ENCODE measurements at places on chromosomes 5 and 9.

GRCh38 chr9:108311745-108312144, 544.0 kb downstream of the ACTL7B start:
- no peaks in the 10 kb centered on the region for H3K36me3 ChIP-seq
- no peak overlapping the region for H3K4me3 ChIP-seq
- H3K27ac ChIP-seq, result no peak overlapping the region
- H3K4me1 ChIP-seq, result no peaks in the 10 kb centered on the region
- no peak for DNase-seq

GRCh38 chr5:76165711-76166374, 82.7 kb downstream of the SV2C start:
- DNase-seq, result no peak
- no peak overlapping the region for H3K4me3 ChIP-seq
- no peak overlapping the region for H3K27ac ChIP-seq

GRCh38 chr5:125093776-125094175, 347.3 kb upstream of the ZNF608 start:
- DNase-seq, result no peak
- H3K36me3 ChIP-seq, result no peaks in the 10 kb centered on the region
- no peak overlapping the region for H3K4me3 ChIP-seq
- no peaks in the 10 kb centered on the region for H3K4me1 ChIP-seq
- H3K27ac ChIP-seq, result no peak overlapping the region

- H3K4me3 ChIP-seq, result no peak overlapping the region
- DNase-seq, result no peak
- H3K27me3 ChIP-seq, result peaks cover 18% of the 10 kb centered on the region
Measured at GRCh38 chr9:21670374-21670773, 132.1 kb upstream of the MTAP start.

DNA sequence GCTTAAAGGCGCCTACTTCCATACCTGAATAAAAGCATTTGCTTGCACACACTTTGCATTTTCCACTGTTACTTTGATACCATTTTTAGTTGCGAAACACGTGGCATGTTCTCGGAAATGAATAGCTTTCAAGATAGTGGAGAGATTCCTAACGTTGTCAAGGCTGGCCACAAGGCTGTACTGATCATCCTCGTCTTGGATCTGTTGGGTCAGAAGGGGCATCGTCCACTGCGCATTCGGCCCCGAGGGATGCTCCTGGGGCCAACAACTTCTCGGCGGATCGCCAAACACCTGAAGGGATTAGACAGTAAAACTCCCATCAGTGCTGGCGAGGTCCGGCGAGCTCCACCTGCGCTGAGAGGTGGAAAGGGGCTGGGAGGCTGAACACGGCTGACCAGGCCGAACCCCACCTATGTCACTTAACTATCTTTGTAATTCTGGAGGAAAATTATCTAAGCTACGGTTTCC, 599 bp downstream of the RAD1 start:
- no peak overlapping the region for H3K4me3 ChIP-seq
- no peak overlapping the region for H3K27ac ChIP-seq
- H3K27me3 ChIP-seq, result no peaks in the 10 kb centered on the region
- peak; percentile 8 for DNase-seq

DNA sequence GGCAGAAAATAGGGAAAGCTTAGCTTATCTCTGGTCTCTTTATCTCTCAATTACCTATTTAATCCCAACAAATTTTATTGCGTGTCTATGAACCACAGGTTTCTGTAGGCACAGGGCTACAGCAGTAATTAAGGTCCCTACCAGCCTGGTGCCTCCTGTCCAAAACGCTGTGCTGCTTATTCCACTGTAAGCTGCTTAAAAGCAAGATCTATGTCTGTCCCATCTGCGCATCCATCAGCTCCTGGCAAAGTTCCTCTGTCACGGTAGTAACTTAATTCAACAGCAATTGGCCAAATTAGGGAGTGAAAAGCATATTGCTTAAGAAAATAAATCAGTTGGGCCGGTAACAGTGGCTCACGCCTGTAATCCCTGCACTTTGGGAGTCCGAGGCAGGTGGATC, 235.8 kb upstream of the VLDLR start:
- no peaks in the 10 kb centered on the region for H3K4me1 ChIP-seq
- no peak overlapping the region for H3K4me3 ChIP-seq
- no peak overlapping the region for H3K27ac ChIP-seq
- no peak for DNase-seq
- H3K27me3 ChIP-seq, result peaks cover 6% of the 10 kb centered on the region

DNA sequence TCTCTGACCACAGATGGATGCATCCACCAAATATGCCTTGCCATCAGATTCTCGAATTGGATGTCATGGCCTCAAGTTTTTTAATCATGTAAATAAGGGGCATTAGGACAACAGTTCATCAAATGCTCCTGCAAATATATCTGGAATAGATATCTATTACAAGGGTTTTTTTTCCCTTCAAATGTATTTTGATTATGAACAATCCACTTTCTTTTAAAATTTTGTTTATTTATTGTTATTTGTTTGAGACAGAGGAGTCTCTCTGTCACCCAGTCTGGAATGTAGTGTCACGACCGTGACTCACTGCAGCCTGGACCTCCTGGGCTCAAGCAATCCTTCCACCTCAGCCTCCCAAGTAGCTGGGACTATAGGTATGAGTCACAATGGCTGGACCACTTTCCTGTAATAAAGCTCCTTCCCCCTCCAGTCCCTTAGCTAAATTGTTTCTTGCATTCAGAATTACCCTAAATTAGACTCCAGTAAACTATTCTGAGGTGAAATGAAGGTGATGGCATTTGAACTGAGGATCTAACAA, 1412.1 kb downstream of the EFNA5 start:
- H3K4me3 ChIP-seq, result no peak overlapping the region
- H3K27ac ChIP-seq, result no peak overlapping the region
- no peaks in the 10 kb centered on the region for H3K36me3 ChIP-seq
- no peaks in the 10 kb centered on the region for H3K27me3 ChIP-seq
- no peaks in the 10 kb centered on the region for H3K4me1 ChIP-seq

- DNase-seq, result no peak
- no peak overlapping the region for H3K27ac ChIP-seq
- no peaks in the 10 kb centered on the region for H3K36me3 ChIP-seq
Measured at GRCh38 chr5:128537221-128537999, 635 bp downstream of the FBN2 start.

DNA sequence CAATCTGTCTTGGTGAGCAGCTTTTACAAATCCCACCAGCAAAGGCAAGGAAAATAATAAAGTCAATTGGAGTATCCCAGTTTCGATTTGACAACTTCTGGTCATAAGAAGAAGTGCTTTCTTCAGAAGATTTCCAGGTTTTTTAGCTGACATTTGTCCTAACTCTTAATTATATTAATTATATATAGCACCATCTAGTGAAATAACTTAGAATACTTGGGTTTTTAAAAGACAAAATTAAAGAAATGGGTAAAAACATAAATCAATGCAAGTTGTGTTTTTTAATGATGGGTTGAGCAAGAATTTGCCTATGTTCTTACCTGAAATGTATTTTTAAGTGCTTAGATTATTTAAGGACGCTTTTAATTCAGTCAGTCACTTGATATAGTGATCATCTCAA, 421.8 kb downstream of the ACTL7B start:
- no peak overlapping the region for H3K4me3 ChIP-seq
- H3K27ac ChIP-seq, result no peak overlapping the region
- H3K36me3 ChIP-seq, result no peaks in the 10 kb centered on the region
- H3K4me1 ChIP-seq, result no peaks in the 10 kb centered on the region

DNA sequence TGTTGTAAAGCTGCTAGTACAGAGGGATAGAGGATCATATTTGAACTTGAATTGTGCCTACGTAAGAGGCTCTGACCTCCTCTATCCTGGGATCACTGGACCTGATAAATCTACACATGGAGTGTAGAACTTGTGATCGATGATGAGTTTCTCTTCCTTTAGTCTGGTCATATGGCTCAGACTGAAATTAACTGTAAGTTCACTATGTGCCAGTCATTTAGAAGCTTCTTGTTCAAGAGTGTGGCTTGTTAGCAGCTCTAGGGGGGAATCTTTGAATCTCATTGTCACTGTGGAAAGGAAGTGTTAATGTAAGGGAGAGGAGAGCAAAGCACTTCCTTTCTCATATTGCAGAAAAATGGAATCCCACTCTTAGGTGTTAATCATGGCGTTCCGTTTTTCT, 12.1 kb downstream of the ZBTB34 start:
- no peak overlapping the region for H3K27ac ChIP-seq
- H3K4me1 ChIP-seq, result peaks cover 15% of the 10 kb centered on the region
- no peak for DNase-seq
- no peaks in the 10 kb centered on the region for H3K27me3 ChIP-seq
- no peak overlapping the region for H3K4me3 ChIP-seq

DNA sequence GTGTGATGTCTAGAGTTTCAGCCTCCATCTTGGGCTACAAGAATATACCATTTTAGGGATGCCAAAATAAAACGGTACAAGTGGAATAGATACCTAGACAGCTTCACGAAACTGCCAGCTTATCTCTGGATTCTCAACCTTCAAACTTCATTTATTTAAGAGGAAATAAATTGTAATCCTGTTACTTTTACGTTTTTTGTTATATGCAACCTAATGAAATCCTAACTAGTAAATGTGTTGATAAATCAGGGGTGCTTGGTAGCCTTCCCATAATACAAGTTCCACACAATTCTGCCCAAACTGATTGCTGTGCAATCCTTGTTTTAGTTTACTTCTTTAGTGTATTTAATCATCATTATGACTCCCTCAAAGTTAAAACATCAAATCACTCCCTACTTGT, 75.5 kb downstream of the SSBP2 start:
- no peak overlapping the region for H3K4me3 ChIP-seq
- H3K4me1 ChIP-seq, result no peaks in the 10 kb centered on the region
- DNase-seq, result no peak
- H3K36me3 ChIP-seq, result peaks cover 2% of the 10 kb centered on the region

DNA sequence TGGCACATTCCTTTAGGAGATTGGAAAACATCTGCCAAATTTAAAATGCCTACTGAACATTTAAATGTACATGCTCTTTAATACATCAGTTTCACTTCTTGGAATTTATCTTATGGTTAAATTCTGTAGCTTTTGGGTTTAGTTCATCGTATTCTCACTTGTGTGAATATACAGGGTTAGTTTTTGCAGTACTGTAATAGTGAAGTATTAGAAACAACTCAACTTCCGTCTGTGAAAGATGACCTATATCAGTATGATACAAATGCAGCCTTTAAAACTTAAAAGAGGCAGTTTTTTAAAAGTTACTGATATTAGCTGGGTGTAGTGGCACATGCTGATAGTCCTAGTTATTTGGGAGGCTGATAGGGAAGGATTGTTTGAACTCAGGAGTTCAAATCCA, 57.2 kb downstream of the CDC42SE2 start:
- peaks cover 41% of the 10 kb centered on the region for H3K36me3 ChIP-seq
- no peaks in the 10 kb centered on the region for H3K27me3 ChIP-seq
- H3K4me1 ChIP-seq, result peaks cover 74% of the 10 kb centered on the region
- no peak overlapping the region for H3K27ac ChIP-seq

DNA sequence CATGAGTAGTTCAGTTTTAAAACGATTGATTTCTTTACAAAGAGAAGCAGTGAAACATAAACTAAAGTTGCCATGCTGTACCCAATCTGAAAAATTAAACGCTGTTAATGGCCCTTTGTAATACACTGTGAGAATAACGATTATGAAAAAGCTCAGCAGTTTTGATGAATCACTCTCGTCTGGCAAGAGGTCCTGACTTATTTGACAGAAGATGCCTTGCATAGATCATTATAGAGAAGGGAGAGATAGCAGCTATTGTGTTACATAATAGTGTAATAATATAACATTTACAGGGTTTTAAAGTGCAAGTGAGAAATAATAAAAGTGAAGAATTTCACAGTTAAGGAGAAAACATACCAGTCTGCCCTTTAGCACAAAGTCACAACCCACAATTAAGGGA, 361.5 kb upstream of the CDH10 start:
- no peak for DNase-seq
- H3K27me3 ChIP-seq, result no peaks in the 10 kb centered on the region
- H3K4me1 ChIP-seq, result no peaks in the 10 kb centered on the region

DNA sequence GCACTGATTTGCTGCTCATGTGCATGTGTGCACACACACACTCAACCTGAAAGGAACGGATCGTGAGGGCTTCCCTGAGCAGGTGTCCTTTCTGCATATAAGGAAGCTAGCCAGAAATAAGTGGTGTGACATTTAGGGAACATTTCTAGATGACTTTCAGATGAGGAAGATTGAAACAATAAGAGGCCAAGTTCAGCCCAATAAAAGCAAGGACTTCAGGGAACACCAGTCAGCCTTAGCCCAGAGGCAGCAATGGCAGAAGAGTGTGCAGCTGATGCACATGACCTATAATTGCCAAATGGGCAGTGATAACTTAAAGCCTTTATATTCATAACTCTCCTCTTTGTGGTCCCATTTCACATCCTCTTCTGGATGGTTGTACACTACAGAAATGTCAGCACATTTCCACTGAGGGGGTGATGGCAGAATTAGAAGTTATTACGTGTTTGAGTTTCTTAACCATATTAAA, 255.5 kb downstream of the TRIM32 start:
- H3K4me3 ChIP-seq, result no peak overlapping the region
- H3K4me1 ChIP-seq, result no peaks in the 10 kb centered on the region
- no peak for DNase-seq
- H3K36me3 ChIP-seq, result no peaks in the 10 kb centered on the region

- H3K36me3 ChIP-seq, result peaks cover 5% of the 10 kb centered on the region
- H3K27me3 ChIP-seq, result peaks cover 4% of the 10 kb centered on the region
- peaks cover 16% of the 10 kb centered on the region for H3K4me1 ChIP-seq
Measured at GRCh38 chr5:140207250-140207964, 32.4 kb downstream of the CYSTM1 start.

All from activated T-helper 1 cell treated with anti-CD3 and anti-CD28 coated beads, Interleukin-12 subunit alpha, Interleukin-12 subunit beta, Interleukin-2, Interleukin-4 antibody, amounts not matched to agents 30 ng/mL and 10 ng/mL and 1 ng/mL, durations not matched to agents 14 hours and 24 hours and 36 hours (primary cell).